ENCODE measurements at places on chromosomes 12 and 14.

DNA sequence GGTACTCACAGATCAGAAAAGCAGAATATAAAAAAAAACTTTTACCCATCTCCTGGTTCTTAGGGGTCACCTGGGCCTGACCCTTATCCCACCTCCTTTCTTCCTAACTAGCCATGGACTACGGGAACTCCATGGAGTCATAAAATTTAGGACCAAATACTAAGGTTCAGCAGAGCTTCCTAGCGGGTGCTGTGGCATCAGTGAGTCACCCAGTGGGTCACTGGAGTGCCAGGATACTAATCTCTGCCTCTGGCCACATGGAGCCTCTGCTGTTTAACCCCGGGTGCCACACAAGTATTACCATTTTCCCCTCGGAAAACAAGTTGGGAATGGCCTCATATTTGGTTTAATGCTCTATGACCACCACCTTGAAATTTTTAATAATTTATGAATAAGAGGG, 6.9 kb downstream of the ZBTB39 start:
- no peak for DNase-seq

- no peak for DNase-seq
These were observed 438.8 kb upstream of the USP15 start for GRCh38 chr12:61821381-61821780.

GRCh38 chr14:56333359-56334292, 215.4 kb downstream of the PELI2 start:
- no peak for DNase-seq

GRCh38 chr12:110039085-110039807, 9.1 kb downstream of the C12orf76 start:
- no peak for DNase-seq

GRCh38 chr12:106984588-106985137, 2.3 kb downstream of the MTERF2 start:
- no peak for DNase-seq

DNA sequence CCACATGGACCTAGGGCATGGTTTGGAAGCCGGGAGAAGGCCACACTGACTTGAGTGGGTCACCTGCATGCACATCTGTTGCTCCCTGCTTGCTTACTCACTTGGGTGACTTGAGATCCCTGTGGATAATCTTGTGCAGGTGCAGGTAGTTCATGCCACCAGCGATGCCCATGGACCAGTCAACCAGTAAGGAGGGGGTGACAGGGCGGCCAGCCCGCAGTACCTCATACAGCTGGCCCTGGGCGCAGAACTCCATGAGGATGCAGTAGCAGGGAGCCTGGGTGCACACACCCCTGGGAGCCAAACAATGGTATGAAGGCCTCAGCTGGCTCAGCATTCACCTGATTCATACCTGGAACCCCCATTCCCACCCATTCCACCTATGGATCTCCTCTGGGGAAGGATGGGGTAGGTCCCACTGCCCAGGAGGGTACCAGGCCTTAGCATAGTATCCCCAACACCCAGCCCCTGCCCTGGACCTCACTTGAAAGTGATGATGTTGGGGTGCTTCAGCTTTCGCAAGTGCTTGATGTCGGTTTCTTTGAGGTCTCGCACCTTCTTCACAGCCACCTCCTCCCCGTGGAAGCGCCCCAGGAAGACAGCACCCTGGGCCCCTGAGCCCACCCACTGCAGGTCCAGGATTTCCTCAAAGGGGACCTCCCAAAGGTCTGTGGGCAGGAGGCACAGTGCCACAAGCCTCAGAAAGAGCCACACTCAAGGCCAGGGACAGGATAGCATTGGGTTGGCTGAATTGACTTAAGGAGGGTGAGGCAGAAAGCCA, 13.1 kb downstream of the MAP3K12 start:
- DNase-seq = no peak

GRCh38 chr12:129827866-129828384, 75.9 kb downstream of the TMEM132D start:
- DNase-seq = no peak

DNA sequence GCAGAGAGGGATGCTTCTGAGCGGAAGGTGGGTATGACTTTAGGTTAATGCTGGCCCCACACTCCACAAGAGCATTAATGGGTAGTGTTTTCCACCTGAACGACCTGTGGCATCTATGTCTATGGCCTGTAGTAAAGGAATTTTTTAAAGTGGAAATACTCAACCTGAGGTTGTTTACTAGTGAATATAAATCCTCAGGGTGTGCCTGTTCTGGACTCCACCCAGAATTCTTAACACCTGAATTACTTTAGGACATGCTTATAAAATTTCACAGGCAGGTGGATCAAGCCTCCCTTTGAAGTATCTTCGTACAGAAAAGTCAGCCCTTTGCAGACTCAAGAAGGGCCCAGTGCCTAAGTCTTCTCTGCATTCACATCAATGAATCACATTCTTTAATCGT, 196.1 kb downstream of the ESR2 start:
- no peak for DNase-seq

- no peak for DNase-seq
These were observed 140.9 kb downstream of the PHLDA1 start for GRCh38 chr12:75890660-75891059.

All from cardiac muscle cell (in vitro differentiated cells and primary cell).